Fibroblast of skin of left biceps (primary cell): ENCODE measurements at places on chromosomes 6 and 20.

DNA sequence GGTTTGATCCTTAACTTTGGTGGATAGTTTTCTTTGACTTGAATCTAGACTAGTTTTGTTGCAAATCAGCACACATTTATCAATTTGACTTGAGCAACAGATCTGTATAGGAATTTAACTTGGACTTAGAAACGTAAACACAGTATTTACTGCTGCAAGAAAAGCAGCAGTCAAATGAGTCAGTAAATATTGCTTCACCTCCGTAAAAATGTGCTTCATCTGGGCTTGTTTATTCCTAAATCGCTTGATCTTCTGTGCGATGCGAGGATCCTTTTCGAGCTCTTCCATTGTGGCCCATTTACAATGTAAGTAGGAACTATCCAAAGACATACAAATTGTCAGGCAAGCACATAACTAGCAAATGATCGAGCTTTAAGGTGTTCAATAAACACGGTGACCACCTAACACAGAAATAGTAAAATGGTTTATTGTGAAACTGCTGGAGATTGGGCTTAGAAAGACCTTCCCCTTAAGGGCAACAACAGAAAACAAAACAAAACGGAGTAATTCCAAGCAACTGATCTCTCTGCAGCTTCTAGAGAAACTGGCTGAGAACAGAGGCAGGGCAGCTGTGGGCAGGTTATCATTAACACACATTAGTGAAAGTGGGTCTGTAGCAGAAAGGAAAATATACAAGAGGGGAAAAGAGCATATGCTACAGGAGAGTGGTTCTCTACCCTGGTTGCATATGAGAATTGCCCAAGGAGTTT is 120.8 kb downstream of the CHD6 start:
- no peak for DNase-seq

- no peak for DNase-seq
These were observed 16.3 kb downstream of the RIN2 start for GRCh38 chr20:19774135-19774933.

DNA sequence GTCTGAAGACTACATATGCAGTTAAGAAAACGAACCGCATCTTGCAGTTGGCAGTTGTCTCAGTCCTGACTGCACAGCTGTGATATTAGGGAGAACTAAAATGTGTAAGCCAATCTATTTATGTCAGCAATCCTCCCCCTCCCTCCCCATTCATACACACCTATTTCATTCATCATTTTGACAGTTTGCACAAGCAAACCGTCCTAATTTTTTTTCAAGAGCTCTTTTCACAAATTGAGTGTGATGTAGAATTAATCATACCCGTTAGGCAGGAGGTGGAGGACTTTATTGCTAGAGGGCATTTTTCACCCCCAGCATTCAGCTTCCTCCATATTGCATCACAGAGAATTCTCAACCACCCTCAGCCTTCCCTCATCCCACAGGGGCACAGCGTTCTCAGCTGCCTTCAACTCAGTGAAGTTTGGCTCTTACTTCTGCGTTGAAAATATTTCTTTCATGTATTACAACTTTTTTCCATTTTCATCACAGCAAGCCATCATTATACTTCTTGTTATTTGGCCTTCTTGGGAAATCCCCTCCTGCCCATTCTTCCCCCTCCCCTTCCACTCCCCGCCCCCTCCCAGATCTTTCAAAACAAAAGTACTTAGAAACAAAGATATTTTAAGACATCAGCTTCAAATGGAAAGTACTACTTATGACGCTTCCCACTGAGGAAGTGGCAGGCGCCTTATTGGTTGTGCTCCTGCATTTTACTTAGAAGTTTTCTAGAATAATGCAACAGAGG is 37.5 kb downstream of the NOX3 start:
- peak; percentile 41 for DNase-seq

DNA sequence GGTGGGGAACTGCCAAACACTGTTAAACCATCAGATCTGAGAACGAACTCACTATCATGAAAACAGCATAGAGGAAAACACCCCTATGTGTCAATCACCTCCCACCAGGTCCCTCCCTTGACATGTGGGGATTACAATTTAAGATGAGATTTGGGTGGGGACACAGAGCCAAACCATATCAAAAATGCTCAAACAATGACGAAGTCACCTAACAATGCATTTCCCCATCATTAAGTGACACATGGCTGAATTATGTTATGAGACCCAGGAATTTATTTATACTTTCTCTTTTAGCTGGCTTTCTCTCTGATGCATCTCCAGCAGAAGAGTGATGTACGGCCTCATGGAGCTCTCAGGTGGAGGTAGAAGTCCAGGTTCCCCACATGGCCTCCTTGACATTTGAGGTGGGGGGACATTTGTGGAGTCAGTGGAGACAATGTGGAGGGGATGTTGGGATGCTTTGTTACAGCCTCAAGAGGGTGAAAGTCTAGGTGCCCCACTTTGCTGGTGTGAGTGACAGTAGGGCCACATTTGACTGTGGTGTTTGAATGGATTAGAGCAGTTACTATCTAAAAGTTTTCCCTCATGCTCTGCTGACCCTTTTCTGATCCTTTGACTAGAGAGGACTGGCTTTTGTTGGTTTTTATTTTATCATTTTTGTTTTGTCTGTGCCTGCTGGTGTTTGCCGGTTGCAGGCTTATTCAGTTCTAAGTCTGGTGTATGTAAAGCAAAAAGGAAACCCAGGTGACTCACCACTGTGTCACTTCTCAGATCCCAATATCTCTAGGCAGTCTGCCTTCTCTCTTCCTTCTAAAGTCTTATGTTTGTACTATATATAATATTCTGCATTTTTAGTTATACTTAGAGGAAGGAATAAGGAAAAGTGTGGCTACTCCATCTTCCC is 18.5 kb upstream of the DCBLD1 start:
- DNase-seq, result no peak

DNA sequence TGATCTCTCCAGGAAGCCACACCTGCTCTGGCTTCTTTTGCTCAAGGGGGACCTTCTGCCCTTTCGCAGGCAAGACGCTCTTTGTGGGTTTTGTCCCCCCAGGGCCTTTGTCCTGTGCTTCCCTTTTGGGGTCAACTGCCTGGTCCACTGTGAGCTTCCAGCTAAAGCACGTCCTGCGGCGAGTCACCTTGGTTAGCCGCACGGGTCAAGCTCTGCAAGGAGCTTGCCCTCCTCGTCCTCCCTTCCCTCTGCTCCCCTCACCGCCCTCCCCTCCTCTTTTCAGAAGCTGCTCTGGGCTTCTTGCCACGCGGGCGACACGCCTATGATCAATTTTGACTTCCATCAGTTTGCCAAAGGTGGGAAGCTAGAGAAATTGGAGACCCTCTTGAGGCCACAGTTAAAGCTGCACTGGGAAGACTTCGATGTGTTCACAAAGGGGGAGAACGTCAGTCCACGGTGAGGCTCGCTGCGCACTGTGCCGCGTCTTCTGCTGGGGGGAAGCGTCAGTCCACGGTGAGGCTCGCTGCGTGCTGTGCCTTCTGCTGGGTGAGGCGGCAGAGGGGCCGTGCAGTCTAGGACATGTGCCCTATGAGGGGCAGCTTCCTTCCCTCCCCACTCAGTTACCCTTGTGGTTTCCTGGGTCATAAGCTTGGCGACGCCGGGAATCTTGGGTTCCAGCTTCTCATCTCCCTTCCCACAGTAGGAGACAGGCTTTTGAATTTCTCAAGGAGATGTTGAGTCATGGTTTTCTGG is 80.2 kb downstream of the SYNJ2 start:
- DNase-seq, result no peak

GRCh38 chr6:26350858-26351543 is 14.0 kb upstream of the BTN3A2 start:
- DNase-seq, result no peak

- DNase-seq, result no peak
These were observed 6.8 kb upstream of the MRPS10 start for GRCh38 chr6:42224222-42225028.

- peak; percentile 77 for DNase-seq
These were observed 560.0 kb downstream of the C6orf118 start for GRCh38 chr6:164749221-164750064.

GRCh38 chr6:37903351-37904340 is 84.1 kb downstream of the ZFAND3 start:
- DNase-seq, result no peak

DNA sequence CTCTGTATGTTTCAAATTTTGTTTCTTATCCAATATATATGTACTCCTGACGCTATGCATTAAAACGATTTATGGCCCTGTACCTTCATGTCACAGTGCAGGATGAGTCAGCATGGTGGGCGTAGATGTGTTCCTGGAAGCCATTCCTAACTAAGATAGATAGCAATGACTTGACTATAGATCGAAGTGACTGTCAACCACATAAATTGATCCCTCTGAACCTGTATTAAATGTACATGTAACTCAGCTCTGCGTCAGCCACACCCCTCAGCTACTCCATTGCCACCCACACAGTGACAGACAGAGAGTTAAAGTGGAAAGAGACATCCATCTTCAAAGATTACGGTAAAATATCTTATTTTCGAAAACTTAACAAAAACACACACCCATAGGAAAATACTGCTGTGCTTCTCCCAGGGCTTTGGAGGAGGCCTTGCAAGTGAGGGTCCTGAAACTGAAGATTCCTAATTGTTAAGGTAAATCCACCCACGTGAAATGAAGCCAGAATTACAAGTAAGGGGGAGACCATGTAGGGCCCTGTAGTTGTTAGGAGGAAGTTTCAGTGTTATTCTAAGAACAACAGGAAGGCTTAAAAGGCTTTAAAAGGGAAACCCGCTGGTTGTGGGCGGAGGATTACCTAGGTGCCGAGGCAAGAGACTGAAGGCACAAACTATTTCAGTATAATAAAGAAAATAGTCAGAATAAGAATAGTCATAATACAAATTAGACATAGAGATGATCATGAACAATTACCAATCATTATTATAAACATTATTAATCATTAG is 10.3 kb upstream of the RAD21L1 start:
- no peak for DNase-seq

DNA sequence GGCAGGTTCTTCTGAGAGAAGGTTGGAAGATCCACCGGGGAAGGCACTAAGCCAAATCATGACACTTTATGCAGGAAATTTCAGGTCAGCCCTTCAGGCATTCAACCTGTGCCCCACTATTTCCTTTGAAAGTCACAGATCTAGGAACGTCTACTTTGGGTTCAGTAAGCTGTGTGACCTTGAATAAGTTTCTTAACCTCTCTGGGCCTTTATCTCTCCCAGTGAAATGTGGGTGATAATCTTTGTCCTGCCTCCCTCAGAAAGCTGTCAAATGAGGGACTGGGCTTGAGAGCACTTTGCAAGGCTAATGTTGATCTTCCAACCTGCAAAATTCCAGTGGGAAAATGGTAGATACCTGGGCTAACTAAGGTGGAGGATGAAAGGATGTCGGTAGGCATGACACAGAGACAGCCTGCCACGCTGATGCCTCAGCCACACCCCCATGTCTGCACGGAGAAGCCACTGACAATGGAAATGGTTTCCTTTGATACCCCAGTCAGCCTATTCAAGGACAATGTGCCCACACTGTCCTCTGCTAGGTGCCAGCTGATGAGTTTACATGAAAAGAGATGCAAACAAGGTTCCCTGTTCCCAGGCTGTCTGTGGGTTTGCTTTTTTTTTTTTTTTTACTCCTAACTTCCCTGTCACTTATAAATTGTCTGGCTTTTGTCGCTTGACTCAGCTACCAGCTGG is 9.3 kb downstream of the BNIP5 start:
- no peak for DNase-seq

- DNase-seq, result no peak
These were observed 4.6 kb upstream of the LSM14B start for GRCh38 chr20:62117658-62118057.

DNA sequence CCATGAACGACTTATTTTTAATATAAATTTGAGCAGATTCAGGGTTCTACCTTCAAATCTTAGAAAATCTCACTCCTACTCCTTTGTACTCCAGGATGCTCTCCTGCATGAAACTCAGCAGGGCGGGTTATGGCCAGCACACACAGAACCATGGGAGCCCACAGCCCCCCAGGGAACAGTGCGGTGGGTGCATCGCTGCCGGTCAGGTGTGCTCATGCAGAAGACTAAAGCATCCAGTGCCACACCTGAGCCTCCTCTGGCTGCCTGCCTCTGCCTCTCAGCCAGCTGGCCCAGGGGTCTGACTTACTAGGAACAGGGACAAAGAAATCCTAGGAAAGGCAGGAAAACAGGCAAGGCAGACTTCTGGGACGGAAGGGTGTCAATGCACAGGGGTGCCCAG is 31.8 kb downstream of the EZR start:
- DNase-seq, result no peak

GRCh38 chr20:20261159-20261558 is 106.7 kb upstream of the INSM1 start:
- DNase-seq, result no peak

GRCh38 chr20:17749978-17750721 is 50.4 kb downstream of the BANF2 start:
- no peak for DNase-seq

- peak; percentile 42 for DNase-seq
These were observed 1190.5 kb upstream of the EYS start for GRCh38 chr6:66897576-66897975.

DNA sequence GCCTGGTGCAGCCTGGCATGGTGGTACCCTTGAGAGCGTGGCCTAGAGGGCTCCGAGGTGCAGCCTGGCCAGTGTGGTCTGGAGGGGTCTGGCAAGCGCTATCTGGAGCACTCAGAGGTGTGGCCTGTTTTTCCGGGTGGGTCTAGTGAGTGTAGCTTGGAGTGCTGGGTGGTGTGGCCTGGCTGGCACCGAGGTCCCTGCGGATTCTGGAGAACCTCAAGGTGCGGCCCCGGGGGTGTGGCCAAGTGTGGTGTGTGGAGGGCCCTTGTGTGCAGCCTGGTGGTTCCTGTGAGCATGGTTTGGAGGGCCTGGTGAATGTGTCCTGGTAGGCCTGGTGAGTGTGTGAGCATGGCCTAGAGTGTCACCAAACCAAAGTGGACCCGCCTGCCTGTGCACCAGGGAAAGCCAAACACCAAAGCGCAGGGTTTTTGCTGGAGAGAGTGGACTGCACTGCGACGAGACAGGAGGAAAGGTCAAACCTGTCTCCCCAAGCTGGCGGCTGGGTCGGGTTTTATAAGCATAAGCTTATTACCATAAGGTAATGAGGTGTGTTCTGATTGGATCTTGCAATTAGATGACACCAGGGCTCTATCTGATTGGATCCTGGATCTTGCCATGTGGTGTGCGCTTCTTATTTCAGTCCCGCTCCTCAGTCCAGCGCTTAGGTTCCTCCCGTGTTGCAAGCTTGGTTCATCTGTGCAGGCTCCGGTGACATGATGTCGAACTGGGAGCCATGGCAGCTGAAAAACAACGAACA is 35.7 kb downstream of the IGF2R start:
- no peak for DNase-seq

- DNase-seq, result no peak
These were observed 44.8 kb downstream of the INSM1 start for GRCh38 chr20:20412750-20413149.

GRCh38 chr20:63394069-63394919 is 33.1 kb upstream of the CHRNA4 start:
- no peak for DNase-seq
